ENCODE measurements at places on chromosomes 2 and 18.
A peak's percentile ranks its signal among the peaks of the same experiment; 100 is the strongest.

DNA sequence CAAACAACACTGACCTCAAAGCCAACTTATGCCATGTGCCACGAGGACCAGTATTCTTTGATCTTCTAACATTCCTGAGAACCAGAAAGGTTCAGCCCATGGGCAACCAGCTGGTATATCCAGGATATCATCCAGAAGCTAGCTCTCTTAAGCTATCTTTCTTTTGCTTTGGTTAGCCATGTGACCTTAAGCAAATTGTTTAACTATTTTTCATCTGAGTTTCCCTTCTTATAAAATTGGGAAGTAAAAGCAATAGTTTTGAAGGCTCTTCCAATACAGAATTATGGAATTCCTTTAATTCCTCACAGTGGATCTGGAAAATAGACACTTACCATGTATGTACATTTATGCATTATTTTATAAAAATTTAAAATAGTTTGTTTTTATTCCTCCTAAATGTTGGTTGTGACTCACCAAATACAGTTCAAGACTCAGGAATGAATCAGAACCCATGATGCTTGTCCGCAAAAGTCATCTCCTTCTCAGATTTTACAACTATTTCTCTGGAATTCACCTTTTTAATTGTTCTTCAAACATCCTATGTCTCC, 435.7 kb downstream of the ZEB2 start:
- no peak for DNase-seq

DNA sequence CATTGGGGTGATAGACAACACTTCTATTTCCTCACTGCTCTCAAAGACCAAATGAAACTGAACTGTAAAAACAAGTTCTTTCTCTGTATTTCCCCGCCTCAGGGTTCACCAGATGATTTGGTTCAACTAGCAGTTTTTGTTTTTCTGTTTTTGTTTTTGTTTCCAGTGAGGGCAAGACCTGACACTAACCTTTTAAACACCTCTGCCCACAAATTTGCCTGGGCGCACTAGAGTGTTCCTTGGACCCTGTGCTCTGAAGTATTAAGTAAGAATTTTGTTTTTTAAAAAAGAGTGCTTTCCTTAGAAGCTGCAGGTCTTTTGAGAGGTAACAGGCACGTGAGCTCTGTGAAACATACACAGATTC, 92.9 kb downstream of the DYSF start:
- DNase-seq, result no peak

GRCh38 chr18:51537487-51537886, 340.0 kb upstream of the MEX3C start:
- DNase-seq, result peak; percentile 69

GRCh38 chr2:200416878-200417277, 93.0 kb downstream of the KCTD18 start:
- no peak for DNase-seq

DNA sequence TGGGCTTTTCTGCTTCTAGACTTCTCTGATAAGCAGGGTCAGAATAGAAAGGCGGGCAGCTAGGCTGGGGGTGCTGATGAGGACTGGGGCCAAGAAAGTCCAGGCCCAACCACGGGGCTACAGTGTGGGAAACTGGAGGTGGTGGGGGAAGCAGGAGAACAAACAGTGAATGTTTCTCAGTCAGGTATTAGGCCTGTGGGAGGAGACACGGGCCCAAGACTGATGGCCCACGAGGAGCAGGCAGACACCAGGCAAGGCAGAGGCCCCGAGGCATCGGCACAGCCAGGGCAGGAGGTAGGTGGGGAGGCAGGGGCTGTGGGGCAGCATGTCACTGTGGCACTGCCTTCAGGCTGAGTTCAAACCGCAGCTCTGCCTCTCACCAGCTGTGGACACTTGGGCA, 40.7 kb downstream of the KCNIP3 start:
- no peak for DNase-seq

- no peak for DNase-seq
Measured at GRCh38 chr2:67709835-67710234, 312.7 kb downstream of the ETAA1 start.

GRCh38 chr2:105324732-105325131, 4.8 kb downstream of the TGFBRAP1 start:
- DNase-seq, result no peak

- no peak for DNase-seq
Measured at GRCh38 chr2:170723446-170723958, 8.4 kb downstream of the SP5 start.

DNA sequence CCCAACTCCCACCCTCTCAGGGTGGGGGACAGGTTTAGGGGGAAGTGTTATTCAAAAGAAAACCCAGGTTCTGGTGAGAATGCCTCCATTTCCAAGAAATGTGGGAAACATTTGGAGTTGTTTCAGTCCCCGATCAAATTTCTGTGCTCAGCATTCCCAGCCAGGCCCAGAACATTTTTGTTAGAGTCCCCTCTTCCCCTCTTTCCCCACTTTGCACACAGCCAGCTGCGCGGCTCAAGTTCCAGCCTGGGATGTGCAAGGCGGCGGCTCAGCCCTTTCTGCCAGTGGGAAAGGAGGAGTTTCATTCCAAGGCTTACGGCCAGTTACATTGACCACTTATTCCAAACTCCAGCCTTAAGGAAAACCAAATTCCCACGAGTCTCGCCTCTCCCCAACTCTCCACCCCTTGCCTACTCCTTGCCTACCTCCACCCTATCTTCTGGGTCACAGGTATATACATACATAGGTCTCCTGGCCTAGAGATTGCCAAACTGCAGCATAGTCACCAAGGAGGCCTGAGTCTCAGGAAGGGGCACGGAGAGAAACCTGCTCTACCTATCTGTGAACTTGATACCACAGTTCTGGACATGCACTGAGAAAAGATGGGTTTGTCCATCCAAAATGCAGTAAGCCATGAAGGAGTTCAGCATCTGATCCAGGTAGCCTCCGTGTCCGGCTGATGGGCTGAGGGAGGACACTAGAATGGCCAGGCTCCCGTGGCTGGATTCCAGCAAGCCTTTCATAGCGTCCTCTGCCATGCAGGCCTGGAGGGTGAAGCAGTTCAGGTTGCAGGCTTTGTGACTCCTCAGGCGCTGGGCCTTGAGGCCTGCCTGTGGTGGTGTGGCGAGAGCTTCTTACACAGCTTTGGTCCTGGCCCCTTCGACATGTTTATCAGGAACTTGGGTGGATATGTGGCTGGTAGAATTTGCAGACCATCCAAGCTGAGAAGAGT, 154.5 kb downstream of the ZFP36L2 start:
- DNase-seq, result no peak

DNA sequence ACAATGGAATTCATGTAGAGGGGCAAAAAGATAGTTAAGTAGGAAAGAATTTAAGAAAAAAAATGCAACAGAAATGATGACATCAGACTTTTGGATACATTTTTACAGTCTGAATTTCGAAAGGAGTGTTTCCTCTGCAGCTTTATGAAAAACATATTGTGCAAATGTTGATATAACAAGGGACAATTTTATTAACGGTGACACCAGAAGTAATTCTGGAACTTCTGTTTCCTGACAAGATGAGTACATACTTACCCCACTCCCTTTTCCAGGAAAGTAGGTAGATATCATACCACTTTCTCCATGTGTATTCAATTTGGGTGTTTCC, 369.6 kb downstream of the FBXO15 start:
- DNase-seq, result no peak

DNA sequence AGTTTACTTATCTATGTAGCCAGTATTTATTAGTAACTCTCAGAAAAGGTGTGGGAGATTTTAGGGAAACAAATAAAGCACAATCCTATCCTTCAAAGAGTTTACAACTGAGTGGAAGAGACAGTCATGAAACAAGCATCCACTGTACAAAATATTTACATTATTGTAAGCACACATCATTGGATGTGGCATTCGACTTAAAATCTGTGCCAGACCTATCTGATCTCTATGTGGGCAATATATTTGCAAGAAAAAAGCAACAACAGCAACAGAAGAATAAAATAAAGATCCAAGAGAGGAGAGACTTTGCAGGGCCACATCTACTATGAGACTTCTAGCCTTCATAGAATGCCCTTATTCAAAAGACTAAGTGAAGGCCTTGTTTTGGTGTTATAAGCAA, 882.1 kb upstream of the PIK3C3 start:
- DNase-seq, result no peak

GRCh38 chr18:26543373-26543772, 5.0 kb downstream of the KCTD1 start:
- no peak for DNase-seq

DNA sequence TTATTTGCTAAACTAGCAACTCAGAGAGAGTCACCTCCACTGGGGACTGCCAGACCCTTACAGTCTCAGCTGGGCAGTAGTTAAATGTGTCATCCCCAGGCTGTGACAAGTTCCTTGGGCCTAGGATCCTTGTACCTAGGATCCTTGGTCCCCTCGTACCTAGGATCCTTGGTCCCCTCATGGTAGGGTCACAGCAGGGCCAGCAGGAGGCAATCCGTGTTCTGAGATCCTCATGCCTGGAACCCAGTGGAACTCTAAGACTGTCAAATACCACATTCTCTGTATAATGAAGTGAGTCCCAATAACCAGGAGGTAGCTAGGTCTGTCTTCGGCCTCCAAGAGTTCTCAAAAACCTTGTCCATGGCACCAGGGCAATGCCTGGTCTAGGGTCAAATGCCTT, 60.8 kb downstream of the LYPD6B start:
- no peak for DNase-seq
